AG08395 (cell line): ENCODE measurements at places on chromosomes 5 and 9.
A peak's percentile ranks its signal among the peaks of the same experiment; 100 is the strongest.

DNA sequence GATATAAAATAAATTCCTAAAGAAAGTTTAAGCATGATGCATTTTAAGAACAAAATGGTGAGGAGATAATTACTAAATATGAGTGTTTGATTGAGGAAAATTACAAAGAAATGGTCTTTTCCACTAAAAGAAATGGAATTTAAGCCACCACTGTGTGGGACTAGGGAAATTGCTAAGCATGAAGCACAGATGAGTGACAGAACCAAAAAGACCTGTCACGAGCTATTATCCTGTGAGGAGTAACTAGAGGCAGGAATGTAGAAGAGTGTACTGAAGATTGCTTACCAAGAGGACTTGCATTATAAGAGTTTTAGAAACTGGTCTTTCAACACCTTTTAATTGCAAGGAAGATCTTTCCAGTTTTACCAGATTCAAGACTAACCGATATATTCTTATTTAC, 193.6 kb upstream of the PRR16 start:
- DNase-seq, result no peak

DNA sequence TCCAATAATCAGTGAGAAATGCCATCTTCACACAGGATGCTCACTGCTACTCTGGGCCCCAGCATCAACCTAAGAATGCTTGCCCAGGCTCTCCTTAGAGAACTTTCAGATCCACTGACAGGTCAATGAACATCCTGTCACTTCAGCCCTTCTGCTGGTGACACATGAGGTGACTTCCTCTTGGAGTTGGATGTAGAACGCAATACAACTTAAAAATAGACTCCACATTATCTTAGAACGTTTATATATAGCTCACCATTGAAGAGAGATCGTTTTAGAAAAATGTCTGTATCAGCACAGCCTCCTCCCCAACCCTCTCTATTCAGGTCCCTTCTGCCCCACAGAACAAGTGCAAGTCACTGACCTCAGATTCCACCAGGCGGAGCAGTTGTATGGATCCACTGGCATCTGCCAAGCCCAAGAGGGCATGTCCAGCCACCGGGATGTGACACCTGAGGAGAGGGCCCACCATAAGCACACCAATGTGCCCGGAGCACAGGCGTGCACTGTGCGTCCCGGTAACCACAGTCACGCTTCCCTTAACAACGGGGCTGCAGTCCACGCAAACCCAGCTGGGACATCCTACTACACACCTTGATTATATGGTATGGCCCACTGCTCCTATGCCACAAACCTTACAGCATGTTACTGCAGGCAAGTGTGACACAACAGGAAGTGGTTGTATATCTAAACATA, 2.9 kb downstream of the DPH7 start:
- DNase-seq, result no peak

GRCh38 chr9:135268981-135269380, 181.5 kb downstream of the OLFM1 start:
- DNase-seq, result no peak

DNA sequence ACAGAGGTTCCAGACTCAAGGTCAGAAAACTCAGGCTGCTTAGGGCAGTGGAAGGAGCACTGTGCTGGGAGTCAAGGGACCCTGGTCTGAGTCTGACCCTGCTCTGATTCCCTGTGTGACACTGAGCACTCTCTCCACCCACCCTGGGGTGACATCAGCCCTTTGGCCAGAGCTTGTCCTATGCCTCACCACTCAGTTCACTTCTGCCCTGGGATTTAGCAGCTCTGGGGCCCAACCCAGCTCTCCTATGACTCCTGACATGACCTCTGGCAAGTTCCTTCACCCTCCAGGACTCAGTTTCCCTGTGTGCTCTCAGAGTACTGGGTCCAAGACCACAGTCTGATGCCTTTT, 63.9 kb downstream of the FAM114A2 start:
- DNase-seq, result peak; percentile 20

- peak; percentile 87 for DNase-seq
Observed at GRCh38 chr9:113807173-113808061, 68.7 kb upstream of the ZNF618 start.

- no peak for DNase-seq
Observed at GRCh38 chr5:112245656-112246055, 173.4 kb downstream of the EPB41L4A start.

DNA sequence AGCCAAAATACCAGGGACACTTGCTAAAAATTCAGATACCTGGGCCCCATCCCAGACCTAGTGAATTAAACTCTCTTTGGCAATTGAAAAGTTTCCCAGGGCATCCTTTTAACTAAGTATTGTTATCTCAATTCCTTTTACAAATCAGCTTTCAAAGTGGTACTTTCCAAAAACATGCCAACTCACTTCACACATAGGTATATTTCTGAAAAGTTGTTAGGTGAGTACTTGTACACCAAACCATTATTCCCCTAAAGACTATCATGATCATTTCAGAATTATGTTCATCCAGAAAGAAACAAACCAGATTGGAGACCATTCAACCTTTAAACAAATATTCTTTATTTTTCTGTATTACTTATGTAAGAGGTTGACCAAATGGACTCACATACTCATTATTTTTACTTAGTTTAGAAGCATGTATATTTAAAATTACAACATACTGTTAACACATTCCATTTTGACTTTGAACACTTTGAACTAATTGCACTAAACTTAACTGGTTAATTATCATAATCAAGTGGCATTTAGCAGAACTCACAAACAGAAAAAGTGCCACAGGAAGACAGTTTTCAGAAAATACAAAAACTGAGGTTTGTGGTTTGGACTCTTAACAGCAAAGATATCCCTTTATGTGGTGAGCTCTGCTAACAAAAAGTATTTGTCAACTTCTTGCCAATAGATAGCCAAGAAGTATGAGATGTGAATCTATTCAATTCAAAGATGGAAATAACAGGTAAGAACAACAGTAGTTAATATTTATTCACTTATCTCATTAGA, 40.7 kb downstream of the KIAA0825 start:
- no peak for DNase-seq

- DNase-seq, result no peak
Observed at GRCh38 chr9:89732295-89732938, 127.6 kb downstream of the GADD45G start.

- no peak for DNase-seq
Observed at GRCh38 chr5:1006656-1007071, 1.9 kb upstream of the NKD2 start.

- no peak for DNase-seq
Observed at GRCh38 chr9:74322661-74323314, 174.3 kb upstream of the RORB start.

- peak; percentile 70 for DNase-seq
Observed at GRCh38 chr9:130535818-130536521, 43.4 kb upstream of the FUBP3 start.

- no peak for DNase-seq
Observed at GRCh38 chr9:79584655-79584982, 12.9 kb downstream of the TLE4 start.

- DNase-seq, result no peak
Observed at GRCh38 chr5:20537911-20538703, 550.1 kb upstream of the CDH18 start.

DNA sequence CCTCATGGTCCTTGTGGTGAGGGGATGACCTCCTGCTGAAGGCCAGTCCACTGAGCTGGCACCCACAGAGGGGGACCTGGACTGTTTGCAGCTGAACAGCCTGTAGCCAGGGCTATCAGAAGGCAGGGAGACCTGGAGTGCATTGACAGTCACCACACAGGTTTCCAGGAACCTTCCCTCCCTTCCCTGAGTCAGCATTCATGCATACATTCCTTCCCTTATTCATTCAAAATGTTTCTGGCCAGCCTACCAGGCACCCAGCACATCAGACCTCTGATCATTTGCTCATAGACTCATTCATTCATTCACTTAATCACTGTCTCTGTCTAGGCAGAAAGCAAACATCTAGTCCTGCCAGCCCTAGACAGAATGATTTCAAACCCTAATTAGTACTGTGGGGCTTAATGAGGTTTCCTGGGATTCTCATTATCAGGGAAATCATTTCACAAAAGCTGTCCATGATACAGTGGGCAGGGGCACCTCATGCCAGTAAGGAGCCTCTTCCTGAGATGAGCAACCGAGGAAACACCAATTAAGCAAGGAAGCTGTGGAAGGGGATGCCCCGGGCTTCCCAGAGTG, 110.1 kb upstream of the PPP1R26 start:
- no peak for DNase-seq

GRCh38 chr5:98905857-98906688, 22.7 kb downstream of the CHD1 start:
- peak; percentile 26 for DNase-seq

- no peak for DNase-seq
Observed at GRCh38 chr9:132474253-132474652, 64.2 kb downstream of the CFAP77 start.

DNA sequence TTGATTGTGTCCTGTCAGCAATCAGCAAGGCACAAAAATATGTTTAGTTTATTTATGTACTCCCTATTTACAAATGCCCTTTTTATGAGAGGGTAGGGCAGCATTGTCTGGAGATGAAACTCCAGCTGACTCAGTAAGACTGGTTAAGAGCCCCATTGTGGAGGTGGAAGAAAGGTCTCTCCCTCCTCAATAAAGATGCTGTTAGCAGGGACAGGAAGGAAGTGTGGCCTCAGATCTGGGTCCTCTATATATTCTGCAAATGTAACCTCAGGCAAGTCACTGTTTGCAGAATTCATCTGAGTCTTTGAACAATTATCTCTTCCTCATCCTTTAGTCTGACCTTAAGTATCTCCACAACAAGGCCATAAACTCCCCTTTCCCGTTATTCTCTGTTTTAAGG, 48.3 kb upstream of the TRAF1 start:
- no peak for DNase-seq

DNA sequence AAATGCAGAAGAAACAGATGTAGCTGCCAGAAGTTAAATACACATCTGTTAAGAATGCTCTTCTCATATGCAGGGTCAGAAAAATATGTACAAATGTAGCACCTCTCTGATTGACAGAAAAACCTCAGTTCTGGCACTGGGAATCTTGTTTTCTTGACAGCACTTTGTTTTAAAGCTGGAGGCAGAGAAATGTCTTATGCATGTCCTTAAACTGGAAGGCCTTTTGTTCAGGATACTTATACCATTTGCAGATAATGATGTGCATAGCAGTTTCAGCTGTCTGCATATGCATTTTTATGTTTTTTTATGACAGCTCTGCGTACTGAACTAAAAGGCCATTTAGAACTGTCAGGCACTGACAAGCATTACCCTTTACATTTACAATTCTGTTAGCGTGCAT, 567.9 kb downstream of the EBF1 start:
- no peak for DNase-seq

GRCh38 chr9:120366644-120367019, 213.3 kb downstream of the CDK5RAP2 start:
- DNase-seq, result peak; percentile 91

GRCh38 chr9:89212171-89212570, 33.6 kb upstream of the SHC3 start:
- DNase-seq, result no peak

DNA sequence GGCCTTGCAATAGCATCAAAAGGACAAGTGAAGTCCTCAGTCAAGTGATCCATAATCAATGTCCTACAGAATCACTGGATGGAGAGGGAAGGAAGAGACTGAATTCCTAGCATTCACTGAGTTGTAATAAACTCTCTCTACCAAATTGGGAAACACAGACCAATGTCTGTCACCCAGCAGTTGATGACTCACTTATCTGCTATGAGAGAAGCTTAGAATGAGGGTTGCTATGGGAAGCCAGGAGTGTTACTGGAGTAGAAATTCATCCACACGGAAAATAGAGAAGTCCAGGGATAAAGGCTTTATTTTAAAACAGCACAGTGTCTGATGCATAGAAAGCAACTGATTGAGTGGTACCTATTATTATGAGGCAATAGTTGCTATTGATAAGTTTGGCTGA, 407.4 kb downstream of the BRINP1 start:
- peak; percentile 92 for DNase-seq

- DNase-seq, result no peak
Observed at GRCh38 chr9:123998278-123998925, 13.2 kb upstream of the LHX2 start.

- DNase-seq, result no peak
Observed at GRCh38 chr5:140000332-140000731, 42.8 kb downstream of the NRG2 start.
